Activated CD4-positive, alpha-beta memory T cell treated with anti-CD3 and anti-CD28 coated beads for 36 hours (primary cell): ENCODE measurements at places on chromosomes 7 and 10.

GRCh38 chr10:59688921-59689351 lies 20.7 kb downstream of the SLC16A9 start:
- no peak overlapping the region for H3K4me3 ChIP-seq
- H3K4me1 ChIP-seq: no peaks in the 10 kb centered on the region
- no peaks in the 10 kb centered on the region for H3K36me3 ChIP-seq
- no peak for DNase-seq
- H3K27me3 ChIP-seq: no peaks in the 10 kb centered on the region

- peaks cover 14% of the 10 kb centered on the region for H3K27me3 ChIP-seq
- H3K4me3 ChIP-seq: no peak overlapping the region
- DNase-seq: no peak
Measured at GRCh38 chr10:69787681-69788080, 14.0 kb upstream of the COL13A1 start.

GRCh38 chr10:103659674-103660363 lies 166.3 kb downstream of the NEURL1 start:
- H3K27me3 ChIP-seq: no peaks in the 10 kb centered on the region
- H3K4me3 ChIP-seq: peak overlapping the region; percentile 82
- peak; percentile 71 for DNase-seq
- H3K27ac ChIP-seq: peak overlapping the region; percentile 74
- H3K4me1 ChIP-seq: peaks cover 5% of the 10 kb centered on the region

GRCh38 chr7:29482056-29482455 lies 81.6 kb upstream of the PRR15 start:
- no peaks in the 10 kb centered on the region for H3K36me3 ChIP-seq
- no peak overlapping the region for H3K4me3 ChIP-seq
- no peak overlapping the region for H3K27ac ChIP-seq
- no peaks in the 10 kb centered on the region for H3K27me3 ChIP-seq
- H3K4me1 ChIP-seq: no peaks in the 10 kb centered on the region
- DNase-seq: no peak

DNA sequence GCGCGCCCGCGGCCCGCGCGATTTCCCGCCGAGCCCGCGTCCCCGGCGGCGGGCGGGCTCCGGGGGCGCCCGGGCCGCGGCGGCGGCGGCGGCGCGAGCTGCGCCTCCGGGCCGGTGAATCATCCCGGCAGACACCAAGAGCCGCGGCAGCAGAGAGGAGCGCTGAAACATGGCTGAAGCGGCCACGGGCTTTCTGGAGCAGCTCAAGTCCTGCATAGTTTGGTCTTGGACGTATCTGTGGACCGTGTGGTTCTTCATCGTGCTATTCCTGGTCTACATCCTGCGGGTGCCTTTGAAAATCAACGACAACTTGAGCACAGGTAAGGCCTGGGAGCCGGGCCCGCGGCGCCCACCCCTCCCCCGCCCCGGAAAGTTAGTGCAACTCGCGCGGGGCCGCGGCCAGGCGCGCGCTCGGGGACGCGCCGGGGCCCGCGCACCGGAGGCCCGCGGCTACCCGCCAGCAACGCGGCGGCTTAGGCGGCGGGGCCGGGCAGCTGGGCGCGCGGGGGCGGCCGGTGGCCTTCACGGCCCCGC lies at the start of gene ST7:
ST7 (plus strand) TSS at position 130 of the 534 bp plus-strand sequence; CDS start at position 170, 40 bp downstream.
- H3K4me3 ChIP-seq: peak within 1 kb of the TSS; percentile 92
- H3K27ac ChIP-seq: peak within 1 kb of the TSS; percentile 87
- peaks cover 24% of the 10 kb centered on the region for H3K4me1 ChIP-seq
- no peaks in the 10 kb centered on the region for H3K36me3 ChIP-seq
- peak; percentile 75 for DNase-seq
